ENCODE measurements at places on chromosomes 13 and 19. TPM values are rescaled to one million over a fixed set of nuclear protein-coding genes. Genes with fewer than 3 reads are reported as not detected.

DNA sequence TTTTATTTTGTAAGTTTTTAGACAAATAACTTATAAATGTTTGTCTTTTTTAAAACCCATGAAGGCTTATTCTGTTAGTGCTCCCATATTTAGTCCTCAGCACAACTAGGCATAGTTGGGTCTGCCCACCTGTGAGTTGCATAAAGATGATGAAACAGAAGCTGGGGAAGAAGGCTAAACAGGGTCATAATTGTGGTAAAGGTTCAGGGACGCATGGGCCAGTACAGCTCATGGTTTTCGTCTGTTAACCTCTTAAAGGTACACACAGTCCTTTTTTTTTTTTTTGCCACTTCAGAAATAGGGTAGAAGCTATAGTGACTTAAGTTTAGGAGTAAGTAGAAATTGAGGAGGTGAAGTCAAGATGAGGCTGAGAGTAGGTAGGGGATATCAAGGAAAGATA is 58.3 kb downstream of the TM9SF2 start:
- H3K4me3 ChIP-seq = no peak overlapping the region
- no peak for DNase-seq
- no peaks in the 10 kb centered on the region for H3K4me1 ChIP-seq
- no peak overlapping the region for H3K27ac ChIP-seq
- no peaks in the 10 kb centered on the region for H3K27me3 ChIP-seq

- no peak for DNase-seq
- H3K27ac ChIP-seq = no peak overlapping the region
- H3K4me1 ChIP-seq = no peaks in the 10 kb centered on the region
Observed at GRCh38 chr13:101265934-101266333, 150.4 kb downstream of the NALCN start.

The BRCA2 gene
- 14.2 TPM for total RNA-seq

GRCh38 chr13:49869519-49869918 is 66.6 kb downstream of the SPRYD7 start:
- no peaks in the 10 kb centered on the region for H3K36me3 ChIP-seq
- H3K27me3 ChIP-seq = no peaks in the 10 kb centered on the region
- H3K4me1 ChIP-seq = no peaks in the 10 kb centered on the region
- no peak overlapping the region for H3K4me3 ChIP-seq
- no peak overlapping the region for H3K27ac ChIP-seq
- DNase-seq = no peak

The LPAR2 gene
- total RNA-seq = 24.8 TPM

DNA sequence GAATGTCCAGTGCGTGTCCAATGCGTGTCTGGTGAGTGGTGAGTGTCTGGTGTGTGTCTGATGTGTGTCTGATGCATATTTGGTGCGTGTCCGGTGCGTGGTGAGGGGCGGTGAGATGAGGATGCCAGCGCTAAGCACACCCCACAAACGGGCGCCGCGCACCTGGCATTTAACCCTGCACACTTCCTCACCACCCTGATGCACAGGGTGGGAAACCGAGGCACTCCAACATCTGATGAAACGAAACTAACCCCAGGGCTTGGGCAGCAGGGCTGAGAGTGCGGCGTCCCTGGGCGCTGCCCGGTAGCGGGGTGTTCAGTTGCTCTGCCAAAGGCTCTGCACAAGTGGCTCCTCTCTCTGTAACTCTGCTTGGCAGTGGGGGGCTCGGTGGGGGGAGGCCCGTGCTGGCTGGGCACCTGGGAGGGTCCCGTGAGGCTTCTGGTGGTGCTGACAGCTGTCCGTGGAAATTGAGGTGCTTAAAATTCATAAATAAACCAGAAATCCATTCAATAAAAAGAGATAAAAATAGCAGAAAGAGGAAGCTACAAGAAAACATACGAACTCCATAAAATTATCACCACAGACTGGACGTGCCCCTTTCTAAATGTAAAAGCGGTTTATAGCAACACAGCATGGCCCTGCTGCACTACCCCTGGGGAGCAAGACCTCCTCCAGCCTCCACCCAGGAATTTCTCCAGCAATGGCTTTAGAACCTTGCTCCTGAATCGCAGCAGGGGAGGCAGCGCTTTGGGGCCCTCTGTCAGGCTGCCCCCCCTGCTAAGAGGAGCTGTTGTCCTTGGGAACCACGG is 76.0 kb downstream of the RASA3 start:
- peaks cover 45% of the 10 kb centered on the region for H3K4me1 ChIP-seq
- no peak overlapping the region for H3K27ac ChIP-seq
- H3K4me3 ChIP-seq = no peak overlapping the region
- DNase-seq = no peak
